ENCODE measurements at places on chromosomes 1 and 21.

DNA sequence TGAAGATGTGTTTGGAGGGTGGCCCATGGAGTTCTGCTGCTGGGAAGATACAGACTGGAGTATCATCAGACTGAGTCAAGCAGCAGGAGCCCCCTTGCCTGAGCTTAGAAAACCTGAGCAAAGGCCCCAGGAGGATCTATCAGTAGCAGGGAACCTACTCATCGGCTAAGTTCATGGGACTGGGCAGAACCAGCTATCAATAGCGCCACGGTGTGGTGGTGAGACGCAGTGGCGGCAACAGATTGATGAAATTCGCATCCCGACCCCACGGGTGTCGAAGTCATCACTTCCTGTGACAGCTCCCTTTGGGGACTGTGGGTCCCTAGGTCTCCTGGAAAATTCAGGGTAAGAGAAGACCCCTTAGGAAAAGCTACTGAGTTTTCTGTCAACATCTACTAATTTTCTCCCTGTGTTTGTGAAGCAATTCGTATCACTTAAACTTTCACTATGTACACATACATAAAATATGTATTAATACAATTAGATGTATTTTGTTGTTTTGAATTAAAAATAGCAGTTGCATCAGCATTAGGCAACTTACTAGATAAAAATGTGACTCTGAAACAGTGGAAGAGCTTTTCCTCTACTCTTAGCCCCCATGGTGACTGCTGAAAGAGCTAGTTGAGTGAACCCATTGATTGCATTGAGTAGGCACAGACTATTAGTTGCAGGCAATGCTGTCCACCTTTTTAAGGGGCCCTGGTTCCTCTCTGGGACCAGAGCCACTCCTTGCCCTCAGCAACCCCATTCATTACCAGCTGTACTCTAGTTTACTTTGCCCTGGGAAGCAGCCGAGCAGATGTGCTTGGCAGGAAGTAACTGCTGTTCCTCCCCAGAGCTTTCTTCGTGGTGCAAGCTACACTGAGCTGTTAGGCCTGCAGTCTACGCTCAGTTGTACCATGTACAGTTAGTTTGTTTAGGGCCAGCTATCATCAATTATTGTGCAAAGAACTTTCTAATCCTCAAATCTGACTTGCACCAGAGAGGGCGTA is 7.3 kb upstream of the CACNA1S start:
- peak; percentile 58 for DNase-seq

DNA sequence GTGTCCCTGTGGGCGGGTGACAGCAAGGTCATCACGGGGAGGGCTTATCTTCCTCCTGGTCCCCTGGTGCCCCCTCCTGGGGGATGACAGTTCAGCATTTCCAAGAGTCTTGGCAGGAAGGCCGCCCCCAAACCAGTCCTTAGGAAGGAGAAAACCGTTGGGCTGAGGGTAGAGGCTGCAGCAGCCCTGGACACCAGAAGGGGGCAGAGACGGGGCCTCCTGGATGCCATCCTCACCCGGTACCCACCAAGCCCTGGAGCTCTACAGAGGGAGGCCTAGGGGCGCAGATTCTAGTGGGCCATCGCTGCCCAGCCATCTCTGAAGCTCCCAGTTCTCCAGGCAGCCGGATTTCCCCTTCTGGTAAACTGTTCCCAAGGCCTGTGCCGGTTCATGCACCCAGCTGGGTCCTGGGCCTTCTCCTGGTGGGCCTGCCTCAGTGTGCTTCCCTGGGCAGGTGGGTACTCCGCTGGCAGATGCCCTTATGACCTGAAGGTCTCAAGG is 14.8 kb upstream of the ZNF669 start:
- peak; percentile 27 for DNase-seq

GRCh38 chr1:37734629-37735591 is 30.0 kb downstream of the EPHA10 start:
- no peak for DNase-seq

DNA sequence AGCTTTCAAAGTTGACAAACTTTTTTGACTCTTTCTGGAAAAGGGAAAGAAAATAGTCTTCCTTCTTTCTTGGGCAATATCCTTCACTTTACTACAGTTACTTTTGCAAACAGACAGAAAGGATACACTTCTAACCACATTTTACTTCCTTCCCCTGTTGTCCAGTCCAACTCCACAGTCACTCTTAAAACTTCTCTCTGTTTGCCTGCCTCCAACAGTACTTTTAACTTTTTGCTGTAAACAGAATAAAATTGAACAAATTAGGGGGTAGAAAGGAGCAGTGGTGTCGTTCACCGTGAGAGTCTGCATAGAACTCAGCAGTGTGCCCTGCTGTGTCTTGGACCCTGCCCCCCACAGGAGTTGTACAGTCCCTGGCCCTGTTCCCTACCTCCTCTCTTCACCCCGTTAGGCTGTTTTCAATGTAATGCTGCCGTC is 160.8 kb upstream of the SGIP1 start:
- no peak for DNase-seq

DNA sequence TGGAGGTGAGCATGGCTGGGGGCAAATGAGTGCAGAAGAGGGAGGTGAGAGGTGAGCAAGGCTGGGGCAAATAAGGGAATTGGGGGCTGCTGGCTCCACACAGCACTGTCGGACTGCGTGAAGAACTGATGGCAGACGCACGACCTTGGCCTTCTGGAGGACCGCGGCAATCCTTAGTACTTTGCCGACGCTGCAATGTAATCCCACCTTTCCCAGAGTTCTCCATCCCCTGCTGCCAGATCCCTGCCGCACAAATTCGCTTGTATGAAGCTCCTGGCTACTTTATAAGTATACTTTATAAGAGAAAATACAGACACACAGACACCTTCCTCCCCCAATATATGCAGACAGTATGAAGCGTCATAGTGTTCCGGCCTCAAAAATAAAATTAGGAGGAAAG is 472.4 kb downstream of the SMYD3 start:
- DNase-seq: no peak

DNA sequence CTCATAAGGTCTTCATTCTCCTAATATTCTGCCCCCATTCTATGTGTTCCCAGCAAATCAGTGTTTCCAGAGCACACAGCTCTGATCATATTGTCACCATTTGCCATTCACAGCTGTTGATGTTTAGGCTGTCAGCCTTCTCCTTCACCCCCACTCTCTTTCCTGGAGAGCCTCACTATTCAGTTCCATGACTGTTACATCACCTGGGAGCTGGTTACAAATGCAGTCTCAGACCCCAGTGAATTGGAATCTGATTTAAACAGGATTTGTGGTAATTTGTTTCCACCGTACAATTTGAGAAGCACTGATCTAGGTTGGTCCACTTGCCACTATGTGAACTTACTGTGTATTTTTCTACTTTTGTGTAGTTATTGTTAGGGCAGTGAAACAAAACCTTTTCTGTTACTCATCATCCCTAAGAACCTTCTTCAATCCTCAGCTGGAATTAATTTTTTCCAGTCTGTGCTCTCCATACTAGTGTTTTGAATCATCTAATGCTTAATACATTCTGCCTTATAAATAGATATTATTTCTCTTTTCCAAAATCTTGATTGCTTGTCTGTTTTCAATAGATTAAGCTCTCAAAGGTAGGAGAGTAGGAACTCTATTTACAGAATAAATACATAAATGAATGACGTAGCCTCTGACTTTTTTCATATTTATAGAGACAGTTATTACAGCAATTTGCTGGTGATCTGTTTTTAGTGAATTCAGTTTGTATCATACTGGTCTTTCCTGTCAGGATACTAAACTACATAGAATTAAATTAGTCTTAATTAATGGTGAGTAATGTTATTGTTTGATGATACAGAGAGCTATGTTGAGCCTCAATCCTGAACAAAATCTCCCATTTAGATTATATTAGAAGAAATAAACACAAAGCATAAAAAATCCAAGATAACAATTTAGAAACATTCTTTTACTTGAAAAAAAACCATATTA is 8.1 kb downstream of the SNX7 start:
- DNase-seq: no peak

GRCh38 chr1:224521904-224522734 is 87.5 kb upstream of the WDR26 start:
- DNase-seq: no peak

DNA sequence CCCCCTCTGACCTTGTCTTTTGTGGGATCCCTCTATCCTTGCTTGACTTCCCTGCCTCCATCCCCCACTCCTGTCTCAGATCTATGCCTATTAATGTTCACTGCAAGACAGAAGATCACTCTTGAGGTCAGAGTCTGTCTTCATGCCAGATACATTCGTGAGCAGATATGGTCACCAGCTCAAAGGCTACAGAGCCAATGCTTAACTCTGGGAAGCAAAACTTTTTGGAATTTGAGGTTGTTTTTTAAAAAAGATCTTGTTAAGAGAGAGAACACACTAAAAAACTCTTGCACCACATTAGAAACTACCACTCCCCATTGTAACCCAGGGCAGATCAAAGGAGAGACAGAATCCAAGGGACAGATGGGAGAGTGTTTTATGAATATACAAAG is 17.1 kb upstream of the A3GALT2 start:
- no peak for DNase-seq

- no peak for DNase-seq
Observed at GRCh38 chr1:118717893-118718292, 270.2 kb downstream of the TBX15 start.

DNA sequence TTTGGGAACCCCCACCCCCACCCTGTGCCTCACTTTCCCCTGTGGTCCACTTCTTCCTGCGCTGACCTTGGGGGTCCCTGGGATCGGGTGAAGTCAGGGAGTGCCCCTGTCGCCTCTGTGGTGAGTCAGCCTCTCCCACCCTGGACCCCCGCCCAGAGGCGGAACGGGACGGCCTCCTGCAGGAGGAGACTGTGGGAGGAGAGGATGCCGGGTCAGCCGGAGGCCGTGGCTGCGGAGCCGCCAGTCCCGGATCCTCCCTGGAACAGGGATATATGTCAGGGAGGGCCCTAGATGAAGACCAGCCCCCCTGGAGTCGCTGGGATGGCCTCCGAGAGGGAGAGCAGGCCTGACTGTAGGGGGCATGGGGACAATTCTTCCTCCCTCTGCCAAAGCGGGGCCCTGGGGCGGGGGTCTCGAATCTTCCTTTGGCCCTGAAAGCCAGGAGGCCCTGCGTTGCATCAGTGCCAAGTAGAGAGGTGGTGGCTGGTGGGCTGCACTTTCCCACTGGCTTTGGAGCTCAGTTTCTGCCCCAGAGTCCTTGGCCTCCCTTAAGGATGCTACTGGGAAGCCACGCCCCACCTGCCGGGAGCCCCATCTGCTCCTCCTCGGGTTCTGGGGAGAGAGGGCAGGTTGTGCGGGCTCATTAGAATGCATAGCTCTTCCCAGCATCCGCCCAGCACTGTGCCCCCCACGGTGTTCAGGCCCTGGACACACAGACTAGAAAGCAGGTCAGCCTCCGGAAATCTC is 930 bp downstream of the ARHGEF10L start:
- no peak for DNase-seq

DNA sequence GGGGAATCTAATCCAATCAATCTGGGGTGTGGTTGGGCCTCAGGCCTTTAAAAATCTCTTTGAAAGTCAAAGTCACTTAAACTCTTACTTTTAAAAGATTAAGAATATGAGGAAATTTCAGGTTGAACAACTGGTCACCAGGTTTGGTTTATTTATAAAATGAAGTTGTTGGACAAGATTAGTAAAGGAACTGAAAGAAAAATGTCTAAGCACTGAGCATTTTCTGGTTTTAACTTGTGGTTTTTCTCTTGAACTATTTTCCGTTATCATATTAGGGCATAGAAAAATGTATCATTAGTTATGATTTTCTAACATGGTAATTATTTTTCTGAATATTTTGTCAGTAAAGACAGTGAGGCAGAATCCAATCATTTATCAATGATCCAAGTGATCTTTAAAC is 49.6 kb downstream of the RGS2 start:
- DNase-seq: no peak

DNA sequence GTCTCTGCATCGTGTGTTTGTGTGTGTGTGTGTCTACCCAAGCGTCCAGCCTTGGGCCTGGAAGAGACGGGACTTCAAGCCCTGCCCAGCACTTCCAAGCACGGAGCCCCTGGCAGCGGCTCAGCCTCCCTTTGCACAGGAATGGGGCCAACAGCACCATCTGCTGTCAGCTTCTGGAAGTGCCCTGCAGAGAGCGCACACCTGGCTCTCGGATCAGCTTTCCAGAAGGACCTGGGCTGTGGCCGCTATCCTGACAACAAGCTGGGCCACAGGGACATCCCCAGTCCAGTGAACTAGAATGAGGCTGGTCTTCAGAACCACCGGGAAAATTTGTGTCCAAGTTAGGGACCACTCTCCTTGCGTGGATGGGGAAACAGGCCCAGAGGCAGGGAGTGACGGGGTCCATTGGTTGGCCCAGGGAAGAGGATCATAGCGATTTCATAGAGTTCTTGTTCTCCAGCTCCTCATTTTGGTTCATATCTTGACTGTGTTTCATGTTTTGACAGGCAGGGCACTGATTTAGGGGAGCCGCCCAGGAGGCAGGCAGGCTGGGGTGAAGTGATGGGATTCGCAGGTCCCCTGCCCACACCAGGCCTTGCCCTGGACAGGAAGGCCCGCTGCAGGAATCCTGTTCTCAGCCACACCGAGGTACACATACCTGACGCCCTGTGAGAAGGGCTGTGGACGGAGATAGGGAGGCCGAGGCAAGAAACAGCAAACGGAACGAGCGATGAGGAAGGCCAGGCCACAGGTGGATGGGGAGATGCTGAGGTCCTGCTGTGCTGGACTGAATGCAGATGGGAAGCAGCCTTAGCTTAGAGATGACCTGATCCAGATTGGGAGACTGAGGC is 38.4 kb downstream of the TAS1R2 start:
- peak; percentile 49 for DNase-seq

DNA sequence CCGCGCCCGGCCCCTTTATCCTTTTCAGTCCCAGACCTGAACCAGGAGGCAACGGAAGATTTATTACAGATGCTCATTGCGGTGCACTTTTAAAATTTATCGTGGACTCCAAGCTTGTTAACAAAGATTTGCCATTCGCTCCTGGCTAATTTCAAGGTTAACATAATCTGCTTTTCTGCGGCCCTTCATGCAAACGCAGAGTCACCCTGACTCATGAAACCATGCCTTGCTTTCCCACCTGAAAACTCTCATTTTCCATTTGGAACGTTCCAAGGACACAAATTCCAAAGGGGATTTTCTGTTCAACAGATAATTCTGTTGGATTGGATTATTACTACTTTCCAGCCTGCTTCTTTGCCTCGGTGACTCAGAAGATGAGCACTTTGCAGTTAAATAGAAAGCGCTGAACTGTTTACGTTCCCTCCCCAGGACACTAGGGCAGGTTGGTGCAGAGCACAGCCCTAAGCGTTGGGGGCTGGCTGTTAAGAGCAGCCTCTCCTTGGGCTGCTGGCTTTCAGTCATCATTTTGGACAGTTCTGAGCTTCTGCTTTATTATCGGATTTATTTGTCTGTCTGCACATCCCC is 51.1 kb downstream of the CD247 start:
- no peak for DNase-seq

DNA sequence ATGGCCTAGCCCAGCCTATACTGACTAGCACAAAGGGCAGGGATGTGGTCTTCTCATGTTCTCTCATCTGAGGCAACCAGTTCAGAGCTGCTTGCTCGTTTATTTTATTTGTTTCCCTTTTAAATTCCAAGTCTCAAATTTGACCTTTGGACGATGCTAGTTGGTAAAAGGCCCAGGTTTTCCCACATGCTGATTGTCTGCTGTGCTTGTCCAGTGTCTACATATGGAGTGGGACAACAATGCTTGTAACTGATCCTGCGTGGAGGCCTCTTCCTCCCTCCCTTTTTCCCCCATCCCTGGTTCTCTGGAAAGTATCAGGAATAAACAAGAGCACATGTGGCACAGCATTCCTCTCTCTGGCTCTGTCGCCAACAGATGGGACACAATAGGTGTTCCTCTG is 34.0 kb upstream of the BEND5 start:
- no peak for DNase-seq

- DNase-seq: no peak
Observed at GRCh38 chr1:96206451-96206850, 515.1 kb upstream of the PTBP2 start.

- DNase-seq: no peak
Observed at GRCh38 chr1:227120826-227121225, 180.7 kb downstream of the COQ8A start.

- DNase-seq: no peak
Observed at GRCh38 chr1:26496861-26497260, 24.6 kb downstream of the HMGN2 start.
